Chondrocyte (in vitro differentiated cells): ENCODE measurements at places on chromosomes 3 and 15. TPM values are rescaled to one million over a fixed set of nuclear protein-coding genes. Genes with fewer than 3 reads are reported as not detected.

DNA sequence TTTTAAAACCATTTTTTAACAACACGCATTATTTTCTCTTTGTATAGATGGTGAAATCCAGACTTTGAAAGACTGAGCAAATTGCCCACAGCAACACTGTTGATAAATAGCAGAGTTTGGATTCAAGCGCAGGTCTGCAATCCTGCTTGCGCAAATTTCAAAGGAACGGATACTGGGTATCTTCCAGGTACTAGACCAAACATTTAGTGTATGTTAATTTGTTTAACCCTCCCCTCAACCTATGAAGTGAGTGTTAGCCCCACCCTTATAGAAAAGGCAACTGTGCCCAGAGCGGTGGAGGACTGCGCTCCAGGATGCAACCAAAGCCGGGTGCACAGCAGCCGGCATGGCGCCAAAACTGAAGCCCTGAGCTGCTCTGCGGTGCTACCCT is 103.8 kb downstream of the CPN2 start:
- peaks cover 3% of the 10 kb centered on the region for H3K36me3 ChIP-seq
- peaks cover 19% of the 10 kb centered on the region for H3K4me1 ChIP-seq
- H3K27me3 ChIP-seq, result peaks cover 57% of the 10 kb centered on the region

ALS2CL gene
- 1.4 to 5.2 TPM (median 3.6 TPM) in 3 replicates for total RNA-seq

LRRN1 gene
- total RNA-seq, result 2.2 to 3.2 TPM (median 2.8 TPM) in 3 replicates

BFSP2 gene
- total RNA-seq, result not detected in 3 replicates

GRIP2 gene
- total RNA-seq, result 0.20 to 0.63 TPM in 2 of 3 replicates, not detected in the other
